ENCODE measurements at places on chromosomes 2 and 18. TPM values are rescaled to one million over a fixed set of nuclear protein-coding genes. Genes with fewer than 3 reads are reported as not detected.

- DNase-seq = no peak
Measured at GRCh38 chr18:48949050-48949605, 1.6 kb downstream of the SMAD7 start.

DNA sequence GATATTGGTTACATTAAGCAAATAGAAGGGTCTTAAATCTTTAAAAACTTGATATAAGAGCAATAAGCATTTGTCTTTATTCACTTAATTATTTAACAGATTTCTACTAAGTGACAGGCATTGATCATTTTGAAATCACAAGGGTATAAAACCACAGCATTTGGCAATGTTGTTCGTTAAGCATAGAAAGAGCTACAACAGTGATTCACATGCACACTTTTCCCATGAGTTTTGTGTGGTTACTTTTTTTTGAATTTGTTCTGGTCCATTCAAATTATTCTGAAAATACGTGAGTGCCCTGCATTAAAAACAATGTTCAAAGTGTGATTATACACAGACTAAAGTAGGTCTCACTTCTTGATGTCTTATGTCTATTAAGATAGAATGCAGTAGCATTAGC is 52.2 kb downstream of the LYPD6B start:
- no peak for DNase-seq

DNA sequence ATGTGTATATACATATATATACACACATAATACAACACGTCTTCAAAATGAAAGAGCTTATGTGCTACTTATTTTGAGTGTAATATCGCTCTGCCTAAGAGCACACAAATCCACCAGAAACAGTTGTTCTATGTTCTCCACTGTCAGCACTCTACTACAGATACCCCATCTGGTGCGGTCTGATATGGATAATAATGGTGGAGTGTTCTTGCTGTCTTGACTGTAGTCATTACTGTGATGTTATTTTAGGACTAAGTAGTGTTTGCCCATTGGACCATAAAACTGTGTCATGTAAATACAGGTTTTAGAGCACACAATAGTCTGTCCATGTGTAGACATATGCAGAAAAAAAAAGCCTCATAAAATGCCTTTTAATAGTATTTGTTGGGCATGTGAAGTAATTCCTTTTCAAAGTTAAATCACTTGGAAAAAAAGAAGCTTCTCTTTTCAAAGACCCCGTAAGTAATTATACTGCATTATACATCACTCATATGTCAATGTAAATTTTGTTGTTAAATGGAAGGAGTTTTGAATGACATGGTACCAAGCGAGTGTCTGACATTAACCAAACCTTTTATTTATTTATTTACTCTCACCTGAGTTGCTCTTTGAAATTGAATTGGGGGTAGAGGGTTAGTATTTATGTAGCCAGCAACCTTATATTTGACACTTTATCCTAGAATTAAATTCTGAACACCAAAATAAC is 1249.2 kb upstream of the ZEB2 start:
- no peak for DNase-seq

DNA sequence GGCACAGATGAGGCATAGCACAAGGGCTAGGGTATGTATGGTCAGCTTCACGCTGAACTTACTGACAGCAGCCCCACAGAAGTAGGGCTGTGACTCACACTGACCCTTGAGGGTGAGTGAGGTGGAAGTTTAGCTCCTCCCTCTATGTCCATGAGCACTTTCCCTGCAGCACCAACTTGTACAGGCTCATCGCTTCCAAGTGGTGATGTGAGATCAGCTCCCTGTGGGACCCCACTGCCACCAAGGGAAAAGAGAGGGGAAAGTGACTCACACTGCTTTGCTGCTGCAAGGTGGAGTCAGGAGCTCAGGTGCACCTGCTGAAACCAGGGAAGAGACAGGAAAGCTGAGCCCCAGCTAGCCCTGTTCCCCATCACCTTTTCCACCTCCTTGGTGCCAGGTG is 91.5 kb downstream of the TEX51 start:
- no peak for DNase-seq

DNA sequence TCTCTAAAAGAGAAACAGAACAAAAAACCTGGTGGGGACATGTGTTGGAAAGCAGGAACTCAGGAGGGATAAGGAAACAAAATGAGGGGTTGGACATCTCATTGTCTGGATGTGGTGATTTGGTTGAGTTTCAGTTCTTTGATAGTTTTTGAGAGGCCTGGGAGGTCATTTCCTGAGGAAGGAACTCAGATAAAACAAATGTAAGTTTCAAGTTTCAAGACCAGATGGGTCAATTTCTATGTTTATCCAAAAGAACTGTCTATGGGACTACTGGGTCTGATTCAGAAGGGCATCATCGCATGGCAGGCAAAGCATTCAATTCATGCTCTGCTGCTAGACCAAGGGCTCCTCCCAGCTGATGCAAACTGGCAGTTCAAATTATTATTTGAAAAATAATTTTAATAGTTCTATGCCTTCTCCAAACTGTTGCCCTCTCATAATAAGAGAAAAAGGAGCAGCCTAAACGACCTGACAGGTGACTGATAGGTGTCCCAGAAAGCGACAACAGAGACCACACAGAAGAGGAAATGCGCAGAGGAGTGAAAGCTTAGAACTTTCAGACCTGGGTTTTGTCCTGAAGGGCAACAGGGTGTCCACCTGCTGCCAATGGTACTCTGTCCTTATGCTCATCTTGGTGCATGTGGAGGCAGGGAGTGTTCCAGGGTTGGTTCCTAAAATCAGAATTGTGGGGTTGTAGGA is 39.3 kb upstream of the SH3RF3 start:
- DNase-seq = no peak

GRCh38 chr18:79919089-79919488 is 32.4 kb downstream of the SLC66A2 start:
- DNase-seq = no peak

GRCh38 chr18:770583-770961 is 41.5 kb downstream of the YES1 start:
- DNase-seq = no peak

GRCh38 chr2:179275253-179276012 is 10.8 kb upstream of the SESTD1 start:
- DNase-seq = no peak

GRCh38 chr2:230267556-230267955 is 42.0 kb downstream of the SP140 start:
- DNase-seq = no peak

Gene ANKRD30B
- polyA plus RNA-seq = 0.14 TPM

Gene SERPINB7
- polyA plus RNA-seq = 0.61 TPM

Gene MALL
- 13.4 TPM for polyA plus RNA-seq

Gene KRTCAP3
- 6.1 TPM for polyA plus RNA-seq

Gene WNT6
- 0.36 TPM for polyA plus RNA-seq

Gene TCF23
- 0.50 TPM for polyA plus RNA-seq
